ENCODE measurements at places on chromosomes 5 and 9. TPM values are rescaled to one million over a fixed set of nuclear protein-coding genes. Genes with fewer than 3 reads are reported as not detected.

Gene TMC1
- 0.21 TPM for total RNA-seq

Gene GABRA6
- not detected for total RNA-seq

Gene SLC1A3
- 35.5 TPM for total RNA-seq

Gene OR1J2
- total RNA-seq, result not detected

Gene TXNDC8
- not detected for total RNA-seq
